Fibroblast of lung (primary cell): ENCODE measurements at places on chromosomes 4 and X. TPM values are rescaled to one million over a fixed set of nuclear protein-coding genes. Genes with fewer than 3 reads are reported as not detected.

The GALNTL6 gene
- total RNA-seq = under 0.01 TPM in 1 of 2 replicates, not detected in the other

The MAGEA2B gene
- total RNA-seq = not detected in 2 replicates

The MAOA gene
- 17.7 and 27.6 TPM in 2 replicates for total RNA-seq

The PCDH7 gene
- total RNA-seq = 2.3 and 9.0 TPM in 2 replicates

The ASB12 gene
- total RNA-seq = not detected in 2 replicates

The PAGE4 gene
- total RNA-seq = not detected in 2 replicates

The MAGED4 gene
- total RNA-seq = 26.9 and 31.1 TPM in 2 replicates

The COX7B gene
- 291 and 302 TPM in 2 replicates for total RNA-seq

The IL2 gene
- not detected in 2 replicates for total RNA-seq

The TRPC3 gene
- total RNA-seq = 1.0 and 1.2 TPM in 2 replicates

The ASB9 gene
- 1.2 TPM in 1 of 2 replicates, not detected in the other for total RNA-seq

The FATE1 gene
- not detected in 2 replicates for total RNA-seq

The ADH1C gene
- 0.77 and 0.83 TPM in 2 replicates for total RNA-seq

The TRAM1L1 gene
- 3.1 and 5.0 TPM in 2 replicates for total RNA-seq

The FTSJ1 gene
- 22.6 and 29.4 TPM in 2 replicates for total RNA-seq

The PASD1 gene
- total RNA-seq = not detected in 2 replicates

The HAUS3 gene
- total RNA-seq = 5.3 and 5.6 TPM in 2 replicates

The GPR82 gene
- not detected in 2 replicates for total RNA-seq

The WAS gene
- total RNA-seq = under 0.01 and 0.17 TPM in 2 replicates

The CISD2 gene
- total RNA-seq = 30.3 and 46.2 TPM in 2 replicates

The SPACA5B gene
- total RNA-seq = not detected in 2 replicates

The GLOD5 gene
- not detected in 2 replicates for total RNA-seq

The YY2 gene
- 1.0 and 2.8 TPM in 2 replicates for total RNA-seq

The ARMCX4 gene
- total RNA-seq = 3.6 and 7.6 TPM in 2 replicates

The TMEM150C gene
- total RNA-seq = 0.77 and 1.2 TPM in 2 replicates

The SPANXD gene
- not detected in 2 replicates for total RNA-seq

The SLITRK4 gene
- total RNA-seq = under 0.01 and 0.99 TPM in 2 replicates

The DMRTC1B gene
- total RNA-seq = not detected in 2 replicates

The CCDC158 gene
- 1.3 and 1.5 TPM in 2 replicates for total RNA-seq

The TSPYL2 gene
- total RNA-seq = 9.2 and 10.2 TPM in 2 replicates

The DNAAF6 gene
- total RNA-seq = not detected in 2 replicates

The PCDH10 gene
- 0.26 and 0.66 TPM in 2 replicates for total RNA-seq
